Mucosa of gallbladder (tissue), 1 donor: ENCODE measurements at places on chromosomes 11 and 22.

DNA sequence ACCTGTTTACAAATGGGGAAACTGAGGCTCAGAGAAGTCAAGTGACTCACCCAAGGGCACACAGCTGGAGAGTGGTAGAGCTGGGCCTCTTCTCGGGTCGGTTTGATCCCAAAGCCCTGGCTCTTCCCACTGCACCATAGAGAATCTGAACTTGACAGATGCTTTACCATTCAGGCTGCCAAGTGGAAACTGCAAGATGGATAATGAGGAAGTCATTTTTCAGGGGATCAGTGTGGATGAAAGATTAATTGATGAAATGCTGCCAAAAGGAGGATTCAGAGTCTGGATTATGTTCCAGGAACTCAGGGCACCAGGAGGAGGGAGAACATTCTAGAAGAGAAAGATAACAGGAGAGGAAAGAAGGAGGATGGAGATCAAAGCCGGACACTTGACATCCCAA lies 185.9 kb upstream of the ZBED5 start:
- DNase-seq = no peak

DNA sequence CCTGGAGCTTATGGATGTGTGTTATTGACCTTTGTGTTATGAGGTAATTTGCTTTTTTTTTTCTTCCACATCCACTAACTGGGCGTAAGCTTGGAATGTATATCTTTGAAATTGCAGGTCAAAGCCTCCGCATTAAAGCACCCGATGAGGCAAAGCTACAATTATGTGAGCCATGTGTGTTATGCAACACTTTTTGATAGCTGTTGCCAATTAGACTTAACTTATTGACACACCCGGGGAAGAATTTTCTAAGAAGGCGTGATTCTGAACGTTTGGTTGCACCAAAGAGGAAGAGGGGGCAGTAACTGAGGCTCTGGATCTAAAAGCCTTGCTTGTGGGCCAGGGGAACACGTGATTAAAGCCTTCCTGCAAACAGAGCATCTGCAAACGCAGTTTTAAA lies 610 bp upstream of the TEX12 start:
- peak; percentile 16 for DNase-seq

DNA sequence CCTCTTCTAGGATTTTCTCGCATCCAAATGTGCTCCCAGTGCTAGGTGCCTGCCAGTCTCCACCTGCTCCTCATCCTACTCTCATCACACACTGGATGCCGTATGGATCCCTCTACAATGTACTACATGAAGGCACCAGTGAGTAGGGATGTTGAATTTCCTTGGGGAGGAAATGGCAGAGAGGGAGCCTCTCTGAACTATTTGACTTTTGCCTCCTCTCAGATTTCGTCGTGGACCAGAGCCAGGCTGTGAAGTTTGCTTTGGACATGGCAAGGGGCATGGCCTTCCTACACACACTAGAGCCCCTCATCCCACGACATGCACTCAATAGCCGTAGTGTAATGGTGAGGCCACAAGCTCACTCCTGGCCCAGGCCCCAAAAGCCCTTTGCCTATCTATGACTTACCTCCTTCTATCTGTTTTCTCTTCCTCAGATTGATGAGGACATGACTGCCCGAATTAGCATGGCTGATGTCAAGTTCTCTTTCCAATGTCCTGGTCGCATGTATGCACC lies 2.5 kb downstream of the TAF10 start:
- DNase-seq = no peak

DNA sequence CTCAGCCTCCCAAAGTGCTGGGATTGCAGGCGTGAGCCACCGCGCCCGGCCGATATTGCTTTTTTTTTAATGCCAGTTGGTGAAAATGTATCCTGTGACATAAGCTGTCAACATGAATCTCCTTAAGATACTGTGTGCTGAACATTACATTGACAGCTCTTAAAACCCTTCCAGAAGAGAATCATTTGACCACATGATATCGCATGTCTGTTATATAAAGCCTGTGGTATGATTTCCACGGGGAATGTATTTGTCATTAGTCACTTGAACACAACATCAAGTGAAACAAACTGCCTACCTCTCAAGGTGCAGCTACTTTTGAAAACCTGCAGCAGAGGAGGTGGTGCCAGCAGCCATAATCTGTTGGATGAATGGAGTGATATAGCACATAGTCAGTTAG lies 67.0 kb downstream of the BCL2L13 start:
- DNase-seq = no peak

DNA sequence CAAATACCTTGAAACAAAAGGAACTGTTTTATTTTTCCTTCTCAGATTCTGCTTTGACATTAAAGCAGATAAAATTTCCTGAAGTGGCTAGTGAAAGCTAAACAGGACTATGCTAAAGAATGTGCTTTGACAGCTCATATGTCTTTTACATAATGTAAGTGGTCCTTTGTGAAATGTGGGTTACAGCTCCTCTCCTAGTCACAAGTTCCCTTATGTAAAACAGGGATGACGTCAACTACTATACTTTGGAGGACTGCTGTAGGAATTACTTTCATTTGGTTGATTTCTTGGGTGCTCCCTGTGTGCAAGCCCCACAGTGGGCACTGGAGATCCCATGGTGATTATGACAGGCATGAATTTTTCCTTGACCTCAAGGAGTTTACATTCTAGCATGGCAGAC lies 216.6 kb upstream of the NARS2 start:
- no peak for DNase-seq
